HFFc6 (cell line): ENCODE measurements at places on chromosomes 2 and 18. TPM values are rescaled to one million over a fixed set of nuclear protein-coding genes. Genes with fewer than 3 reads are reported as not detected.

GRCh38 chr2:219218217-219218731, 484 bp downstream of the ABCB6 start:
- DNase-seq, result peak; percentile 85
- H3K4me3 ChIP-seq, result peak overlapping the region; percentile 87
- peaks cover 24% of the 10 kb centered on the region for H3K4me1 ChIP-seq
- H3K36me3 ChIP-seq, result peaks cover 6% of the 10 kb centered on the region
- H3K27ac ChIP-seq, result peak overlapping the region; percentile 90

- no peak overlapping the region for H3K4me3 ChIP-seq
- DNase-seq, result no peak
- H3K4me1 ChIP-seq, result no peaks in the 10 kb centered on the region
Observed at GRCh38 chr2:83782122-83782521, 677.0 kb downstream of the SUCLG1 start.

DNA sequence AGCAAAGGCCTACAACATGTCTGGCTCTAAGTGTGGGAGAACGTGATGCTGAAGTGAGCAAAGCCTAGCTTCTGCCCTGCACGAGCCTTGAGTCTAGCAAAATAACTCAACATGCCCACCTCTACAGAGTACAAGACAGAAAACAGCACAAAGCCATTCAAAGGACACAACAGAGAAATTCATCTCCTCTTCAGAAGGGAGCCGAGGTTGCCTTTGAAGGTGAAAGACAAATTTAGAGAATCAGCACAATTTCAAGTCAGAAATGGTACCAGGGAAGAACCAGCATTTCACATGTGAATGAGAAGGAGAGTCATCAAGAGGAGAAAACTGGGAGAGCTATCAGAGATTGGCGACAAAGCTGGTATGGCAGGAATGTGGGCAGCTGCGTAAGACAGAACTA, 21.7 kb upstream of the CYTIP start:
- no peak for DNase-seq
- H3K27ac ChIP-seq, result no peak overlapping the region
- no peaks in the 10 kb centered on the region for H3K27me3 ChIP-seq
- no peaks in the 10 kb centered on the region; the same call in 1 of the 2 replicates for H3K36me3 ChIP-seq

- no peak overlapping the region for H3K4me3 ChIP-seq
- no peak overlapping the region for H3K27ac ChIP-seq
- peaks cover 3% of the 10 kb centered on the region; the same call in 1 of the 2 replicates for H3K27me3 ChIP-seq
- H3K36me3 ChIP-seq, result peaks cover 85% of the 10 kb centered on the region
- DNase-seq, result no peak
- peaks cover 5% of the 10 kb centered on the region for H3K4me1 ChIP-seq
Observed at GRCh38 chr2:102147935-102148334, 5.4 kb downstream of the IL1R1 start.

DNA sequence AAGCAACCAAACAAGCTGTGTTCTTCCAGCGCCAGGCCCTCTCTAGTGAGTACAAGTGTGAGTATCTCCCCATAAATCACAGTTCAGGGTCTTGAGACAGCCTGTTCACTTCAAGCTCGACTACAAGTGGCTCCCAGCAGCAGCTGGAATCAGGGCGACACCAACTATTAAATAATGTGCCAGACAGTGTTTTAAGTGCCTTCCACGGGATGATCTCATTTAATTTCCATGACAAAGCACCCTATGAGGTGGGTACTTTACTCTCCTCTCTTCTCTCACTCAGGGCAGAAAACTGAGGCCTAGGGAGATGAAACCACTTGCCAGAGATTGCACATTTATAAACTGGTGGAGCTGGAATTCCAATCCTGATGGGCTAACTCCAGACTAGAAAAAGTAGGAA, 2.6 kb upstream of the FAM136A start:
- no peak overlapping the region for H3K27ac ChIP-seq
- no peak overlapping the region for H3K4me3 ChIP-seq
- H3K4me1 ChIP-seq, result peaks cover 19% of the 10 kb centered on the region
- no peak for DNase-seq

- peak; percentile 14 for DNase-seq
- H3K36me3 ChIP-seq, result no peaks in the 10 kb centered on the region
- H3K4me1 ChIP-seq, result peaks cover 22% of the 10 kb centered on the region
- H3K4me3 ChIP-seq, result no peak overlapping the region
Observed at GRCh38 chr2:114010001-114010400, 120.1 kb downstream of the ACTR3 start.

GRCh38 chr18:58095222-58095621, 51.2 kb downstream of the NEDD4L start:
- peaks cover 37% of the 10 kb centered on the region for H3K27me3 ChIP-seq
- no peak overlapping the region for H3K27ac ChIP-seq
- H3K4me1 ChIP-seq, result peaks cover 12% of the 10 kb centered on the region
- no peak overlapping the region for H3K4me3 ChIP-seq
- no peak for DNase-seq

DNA sequence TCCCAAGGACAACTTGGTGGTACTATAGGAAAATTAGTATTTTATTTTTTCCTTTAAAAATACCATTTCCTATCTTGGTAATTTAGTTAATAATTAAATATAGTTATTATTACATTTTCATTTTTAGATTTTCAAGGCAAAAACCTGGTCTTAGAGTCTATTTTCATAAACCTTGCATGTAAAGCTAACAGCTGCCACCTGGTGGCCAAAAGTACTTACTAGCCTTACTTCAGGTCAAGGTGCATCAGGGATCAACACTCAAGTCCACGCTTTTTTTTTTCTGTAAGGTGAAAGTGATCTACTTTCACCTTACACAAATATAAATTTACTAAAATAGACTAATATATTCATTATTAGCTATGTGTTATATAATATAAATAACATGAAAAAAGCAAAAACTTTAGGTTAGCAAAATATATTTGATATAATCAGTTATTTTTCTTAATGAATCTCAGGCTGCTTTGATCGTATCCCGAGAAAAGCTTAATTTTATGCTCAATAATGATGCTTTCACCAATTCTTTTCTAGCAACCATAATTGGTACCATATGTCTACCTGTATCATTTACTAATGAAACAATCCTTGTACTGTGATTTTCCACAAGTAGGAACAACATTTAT, 62.5 kb downstream of the RELCH start:
- H3K27ac ChIP-seq, result no peak overlapping the region
- no peaks in the 10 kb centered on the region; the same call in 1 of the 2 replicates for H3K27me3 ChIP-seq
- DNase-seq, result peak; percentile 50
- H3K4me3 ChIP-seq, result no peak overlapping the region
- no peaks in the 10 kb centered on the region for H3K4me1 ChIP-seq
- H3K36me3 ChIP-seq, result no peaks in the 10 kb centered on the region

DNA sequence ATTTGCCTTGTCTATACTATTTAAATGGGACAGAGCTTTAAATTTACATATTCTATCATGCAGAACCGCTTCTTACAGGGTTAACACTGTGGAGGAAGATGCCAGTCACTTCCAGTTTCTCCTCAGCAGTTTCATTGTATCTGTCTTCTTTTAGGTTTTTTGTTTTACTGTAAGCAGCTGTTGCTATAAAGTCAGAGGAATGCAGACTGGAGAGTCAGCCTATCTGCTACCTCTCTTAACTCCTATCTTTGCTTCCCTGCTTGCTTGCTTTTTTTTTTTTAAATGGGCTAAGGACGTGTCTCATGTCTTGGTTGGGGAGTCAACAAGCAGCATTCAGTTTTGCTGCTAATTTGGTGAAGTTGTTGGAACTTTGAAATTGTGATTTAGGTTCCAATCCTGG, 8.9 kb downstream of the EPC2 start:
- no peak for DNase-seq
- H3K4me1 ChIP-seq, result peaks cover 74% of the 10 kb centered on the region
- no peaks in the 10 kb centered on the region for H3K27me3 ChIP-seq
- H3K36me3 ChIP-seq, result no peaks in the 10 kb centered on the region
- H3K27ac ChIP-seq, result no peak overlapping the region
- no peak overlapping the region for H3K4me3 ChIP-seq

GRCh38 chr2:239131521-239131920, 269.3 kb downstream of the HDAC4 start:
- no peaks in the 10 kb centered on the region for H3K27me3 ChIP-seq
- H3K4me3 ChIP-seq, result no peak overlapping the region
- no peak for DNase-seq
- H3K4me1 ChIP-seq, result 0 out of 2 replicates have a peak, but pooled peaks cover 5% of the 10 kb centered on the region
- no peak overlapping the region for H3K27ac ChIP-seq
- H3K36me3 ChIP-seq, result peaks cover 18% of the 10 kb centered on the region

DNA sequence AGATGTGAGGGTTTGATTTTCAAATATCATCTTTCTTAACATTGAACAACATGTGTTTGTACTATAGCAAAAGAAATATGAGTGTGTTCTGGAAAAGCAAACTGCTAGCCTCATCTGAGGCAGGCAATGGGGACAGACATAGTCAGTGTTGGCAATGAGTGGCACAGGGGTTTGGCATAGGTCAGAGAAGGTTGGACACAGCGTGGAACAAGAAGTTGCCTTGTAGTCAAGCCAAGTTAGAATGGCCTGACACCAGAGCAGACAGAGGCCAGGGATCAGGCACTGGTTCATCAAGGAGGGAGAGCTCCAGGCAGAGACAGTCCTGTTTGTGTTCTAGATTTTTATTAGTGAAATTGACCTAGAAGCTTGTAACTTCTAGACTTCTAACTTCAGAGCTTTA, 100.8 kb upstream of the TANK start:
- H3K4me3 ChIP-seq, result no peak overlapping the region
- H3K36me3 ChIP-seq, result no peaks in the 10 kb centered on the region
- peaks cover 9% of the 10 kb centered on the region for H3K27me3 ChIP-seq
- DNase-seq, result no peak
- no peak overlapping the region for H3K27ac ChIP-seq

DNA sequence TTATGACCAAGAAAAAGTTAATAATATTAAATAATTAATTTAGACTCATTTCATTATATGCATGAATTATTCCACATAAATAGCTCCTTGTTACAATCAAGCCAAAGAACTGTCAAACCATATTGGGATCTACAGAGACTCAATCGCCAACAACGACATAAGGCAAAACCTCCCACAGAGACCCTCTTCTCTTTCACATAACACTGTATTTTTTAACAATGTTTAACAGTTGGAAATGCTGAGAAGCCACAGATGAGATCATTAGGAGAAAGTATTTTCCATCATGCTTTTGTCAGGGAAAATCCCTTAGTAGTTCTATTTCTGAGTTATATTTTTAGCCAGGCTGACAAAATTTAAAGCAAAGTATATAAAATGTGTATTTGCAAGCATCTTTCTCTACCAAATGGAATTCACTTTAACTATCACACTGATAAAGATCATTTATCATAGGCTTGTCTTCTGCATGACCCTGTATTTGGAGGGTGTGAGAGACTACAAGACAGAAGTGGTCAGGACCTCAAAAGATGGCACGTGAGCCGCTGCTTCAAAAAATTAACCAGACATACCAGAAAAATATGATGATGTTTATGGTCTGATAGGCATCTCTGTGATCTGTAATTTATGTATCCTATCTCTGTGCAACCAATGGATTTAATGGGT, 383.8 kb downstream of the NRXN1 start:
- H3K4me1 ChIP-seq, result no peaks in the 10 kb centered on the region
- DNase-seq, result no peak
- H3K4me3 ChIP-seq, result no peak overlapping the region
- no peaks in the 10 kb centered on the region for H3K27me3 ChIP-seq
- no peak overlapping the region for H3K27ac ChIP-seq
- no peaks in the 10 kb centered on the region for H3K36me3 ChIP-seq

GRCh38 chr2:14626873-14627272, 5.6 kb upstream of the LRATD1 start:
- peaks cover 20% of the 10 kb centered on the region for H3K27me3 ChIP-seq
- DNase-seq, result no peak
- no peak overlapping the region for H3K27ac ChIP-seq
- H3K4me1 ChIP-seq, result peaks cover 13% of the 10 kb centered on the region
- no peaks in the 10 kb centered on the region for H3K36me3 ChIP-seq
- no peak overlapping the region for H3K4me3 ChIP-seq

- no peaks in the 10 kb centered on the region for H3K27me3 ChIP-seq
- no peak overlapping the region for H3K4me3 ChIP-seq
- H3K4me1 ChIP-seq, result peaks cover 24% of the 10 kb centered on the region
- peak overlapping the region; percentile 56 for H3K27ac ChIP-seq
- peaks cover 33% of the 10 kb centered on the region for H3K36me3 ChIP-seq
- DNase-seq, result no peak
Observed at GRCh38 chr2:241410739-241411176, 54.7 kb downstream of the FARP2 start.

DNA sequence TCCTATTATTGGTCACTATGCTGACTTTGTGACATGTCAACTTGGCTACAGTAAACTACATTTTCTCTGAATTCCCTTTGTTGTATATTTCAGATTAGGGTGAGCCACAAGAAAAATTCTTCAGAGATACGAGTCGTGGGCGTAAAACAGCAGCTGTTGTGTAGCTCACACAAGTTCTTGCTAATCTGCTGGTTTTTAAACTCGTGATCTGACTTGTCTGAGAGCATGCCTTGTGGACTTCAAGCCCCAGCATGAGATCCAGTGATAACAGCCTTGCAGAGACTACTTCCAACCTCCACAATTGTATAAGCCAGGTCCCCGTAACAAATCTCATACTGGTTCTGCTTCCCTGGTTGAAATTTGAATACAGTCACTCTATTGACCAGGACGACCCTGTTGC, 259.8 kb upstream of the LYPD1 start:
- no peaks in the 10 kb centered on the region for H3K27me3 ChIP-seq
- H3K4me1 ChIP-seq, result no peaks in the 10 kb centered on the region
- no peak for DNase-seq
- H3K27ac ChIP-seq, result no peak overlapping the region
- H3K4me3 ChIP-seq, result no peak overlapping the region

GRCh38 chr2:27854229-27854862, 35.8 kb downstream of the RBKS start:
- no peak for DNase-seq
- H3K4me1 ChIP-seq, result peaks cover 42% of the 10 kb centered on the region
- no peaks in the 10 kb centered on the region; the same call in 1 of the 2 replicates for H3K27me3 ChIP-seq

NPPC gene
- not detected in 3 replicates for total RNA-seq

GCKR gene
- total RNA-seq, result not detected in 3 replicates

OTOF gene
- not detected in 3 replicates for total RNA-seq

GBX2 gene
- total RNA-seq, result not detected in 3 replicates

YES1 gene
- 26.3 to 50.8 TPM (median 32.5 TPM) in 3 replicates for total RNA-seq

B3GNT7 gene
- total RNA-seq, result 0.10 to 0.15 TPM in 2 of 3 replicates, not detected in the other
